ENCODE measurements at places on chromosomes 16 and 17.

DNA sequence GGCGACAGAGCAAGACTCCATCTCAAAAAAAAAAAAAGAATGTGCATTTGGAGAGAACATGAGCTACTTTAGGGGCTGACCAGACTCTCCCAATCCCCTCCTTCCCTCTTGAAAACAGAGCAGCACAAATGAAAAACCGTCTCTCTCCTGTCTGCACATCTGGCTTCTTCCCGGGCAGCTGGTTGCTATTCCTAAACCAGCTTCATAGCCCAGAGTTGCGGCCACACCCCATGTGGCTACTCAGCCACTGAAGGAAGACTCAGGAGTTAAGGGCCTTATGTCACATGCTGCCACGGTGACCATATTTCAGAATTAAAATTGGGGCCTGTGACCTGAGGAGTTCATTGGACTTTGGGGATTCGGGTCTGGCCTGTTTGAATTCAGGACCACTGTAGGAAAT, 48.3 kb downstream of the KATNIP start:
- no peak for DNase-seq

DNA sequence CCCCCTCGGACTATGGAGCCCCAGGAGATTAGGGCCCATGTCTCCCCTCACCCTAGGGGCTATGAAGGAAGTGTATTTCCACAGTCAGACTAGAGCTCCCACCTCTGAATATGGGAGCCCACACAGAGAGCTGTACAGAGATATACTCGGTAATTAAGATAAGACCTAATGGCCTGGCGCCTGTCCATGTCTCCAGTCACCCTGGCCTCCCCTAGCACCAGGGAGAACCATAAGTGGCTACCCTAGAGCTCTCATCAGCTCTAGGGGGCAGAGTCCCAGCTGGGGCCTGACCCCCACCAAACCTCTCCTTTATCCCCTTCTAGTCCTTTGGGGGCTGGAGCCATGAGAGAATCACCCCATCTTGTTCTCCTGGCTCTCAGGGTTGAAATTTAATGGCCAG, 2.4 kb downstream of the TMEM101 start:
- no peak for DNase-seq

DNA sequence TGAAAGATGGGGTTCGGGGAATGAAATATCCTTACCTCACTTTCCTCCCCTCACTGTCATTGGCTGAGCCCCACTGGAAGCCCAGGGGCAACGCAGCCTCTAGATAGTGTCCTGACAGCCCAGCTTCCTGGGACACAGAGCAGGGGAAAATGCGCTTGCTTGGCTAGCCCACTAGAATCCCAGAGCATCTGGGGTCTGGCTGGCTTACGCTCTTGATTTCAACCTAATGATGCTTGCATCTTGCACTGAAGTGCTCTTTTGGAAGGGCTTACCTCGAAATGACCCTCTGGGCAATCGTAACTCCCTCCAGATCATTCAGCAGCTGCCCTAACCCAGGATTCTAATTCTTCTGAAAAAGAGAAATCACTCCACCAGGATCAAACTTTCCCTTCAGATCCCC, 147.6 kb downstream of the SOX9 start:
- DNase-seq = no peak

GRCh38 chr17:70259400-70259799, 90.1 kb downstream of the KCNJ2 start:
- DNase-seq = no peak

GRCh38 chr16:82282662-82283061, 112.6 kb upstream of the MPHOSPH6 start:
- DNase-seq = no peak

DNA sequence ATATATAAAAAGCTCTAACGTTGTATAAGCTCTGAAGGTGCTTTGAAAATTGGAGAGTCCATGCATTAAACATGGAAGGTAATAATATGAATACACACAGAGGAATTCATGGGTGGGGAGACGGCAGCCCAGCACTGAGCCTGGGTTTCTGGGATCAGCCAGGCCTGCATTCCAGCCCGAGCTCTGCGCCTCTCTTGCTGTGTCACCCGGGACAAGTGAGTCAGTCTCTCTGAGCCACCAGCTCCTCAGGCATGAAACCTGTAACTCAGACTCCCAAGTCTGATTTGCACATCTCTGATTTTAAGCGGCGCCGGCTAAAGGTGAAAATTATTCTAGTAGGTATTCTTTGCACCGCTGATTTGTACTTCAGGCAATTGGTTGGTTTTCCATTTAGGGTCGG, 238.8 kb downstream of the MRTFB start:
- DNase-seq = no peak

GRCh38 chr16:17512636-17513220, 42.0 kb upstream of the XYLT1 start:
- DNase-seq = no peak

DNA sequence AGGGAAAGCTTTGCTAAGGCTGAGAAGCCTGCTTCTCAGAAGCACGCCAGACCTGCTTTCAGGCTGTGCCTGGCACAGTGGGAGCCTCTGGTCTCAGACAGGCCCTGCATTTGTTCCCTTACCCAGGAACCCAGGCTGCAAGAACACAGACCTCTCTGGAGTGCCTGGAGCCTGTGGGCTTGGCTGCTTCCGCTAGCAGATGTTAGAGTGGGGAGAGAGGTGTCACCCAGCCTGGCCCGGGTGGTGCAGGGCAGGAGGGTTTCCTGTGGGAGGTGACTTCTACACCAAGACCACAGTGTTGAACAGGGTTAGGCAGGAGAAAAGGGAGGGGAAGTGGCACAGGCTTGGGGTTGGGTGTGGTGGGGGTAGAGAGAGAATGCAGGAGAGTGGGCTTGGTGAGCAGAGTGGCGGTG, 35.8 kb upstream of the ADGRG1 start:
- no peak for DNase-seq

GRCh38 chr17:54282886-54283285, 460.2 kb downstream of the KIF2B start:
- DNase-seq = no peak

GRCh38 chr17:33290253-33290652, 2.8 kb downstream of the ASIC2 start:
- DNase-seq = no peak

DNA sequence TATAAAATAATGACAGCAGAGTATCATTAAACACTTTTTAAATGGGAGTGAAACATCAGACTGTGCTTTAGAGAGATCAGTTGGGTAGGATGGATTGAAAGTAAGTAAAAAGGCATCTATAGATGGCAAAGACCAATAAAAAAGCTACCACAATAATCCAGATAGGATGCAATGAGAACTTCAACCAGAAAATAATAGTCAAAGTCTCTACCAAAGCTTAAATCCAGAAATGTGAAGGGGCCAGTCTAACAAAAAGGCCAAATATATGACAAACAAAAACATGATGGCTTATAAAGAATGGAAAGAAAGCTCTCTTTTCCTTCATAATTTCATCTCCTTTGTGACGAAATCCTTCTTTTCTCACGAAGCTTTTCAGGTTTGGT, 12.3 kb downstream of the KANSL1 start:
- no peak for DNase-seq

- DNase-seq = no peak
These were observed 498.5 kb downstream of the WWOX start for GRCh38 chr16:78597809-78598570.

DNA sequence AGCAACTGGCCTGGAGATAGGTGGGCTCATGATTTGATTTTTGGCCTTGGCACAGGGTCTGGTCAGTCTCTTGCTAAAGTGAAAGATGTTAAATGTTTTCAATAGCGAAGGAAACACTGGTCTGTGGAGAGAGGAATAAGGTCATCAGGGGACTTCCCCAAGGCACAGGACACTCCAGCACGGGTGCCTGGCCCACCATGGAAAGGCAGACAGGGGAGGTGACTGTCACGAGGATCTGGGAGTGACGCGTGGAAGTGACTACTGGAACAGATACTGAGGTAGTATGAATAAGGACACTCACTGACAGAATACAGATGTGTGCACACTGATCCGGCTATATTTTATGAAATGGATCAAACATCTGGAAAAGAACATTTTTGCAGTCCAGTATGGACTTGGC, 16.7 kb upstream of the ICAM2 start:
- DNase-seq = no peak

DNA sequence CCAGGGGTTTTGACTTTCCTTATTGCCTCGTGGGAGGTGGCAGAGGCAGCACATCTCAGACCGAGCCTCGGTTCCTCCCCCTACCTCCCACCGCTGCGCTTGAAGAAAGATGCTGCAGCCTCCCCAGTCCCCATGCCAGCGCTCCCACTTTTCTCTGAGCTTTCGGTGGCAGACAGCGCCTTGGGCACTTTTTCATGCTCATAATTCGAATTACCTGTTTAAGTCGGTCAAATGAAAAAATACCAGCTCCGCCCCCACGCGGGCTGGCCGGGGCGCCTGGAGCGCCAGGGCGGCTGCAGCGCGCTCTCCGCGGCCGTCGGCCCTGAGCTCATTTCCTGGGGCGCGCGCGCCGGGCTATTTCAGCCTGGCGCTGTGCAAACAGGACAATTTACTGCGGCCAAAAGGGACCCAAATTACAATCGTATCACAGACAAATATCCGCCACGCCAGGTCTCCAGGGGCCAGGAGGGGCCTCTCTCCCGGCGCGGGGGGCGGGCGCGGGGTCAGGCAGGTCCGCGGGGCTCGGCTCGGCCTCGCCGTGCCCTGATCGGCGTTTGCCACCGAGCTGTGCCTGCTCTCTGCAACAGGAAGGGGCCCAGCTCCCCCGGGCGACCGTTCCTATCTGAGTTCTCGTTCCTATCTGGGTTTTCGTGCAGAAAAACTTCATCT, 45.0 kb downstream of the SOST start:
- DNase-seq = peak; percentile 37

DNA sequence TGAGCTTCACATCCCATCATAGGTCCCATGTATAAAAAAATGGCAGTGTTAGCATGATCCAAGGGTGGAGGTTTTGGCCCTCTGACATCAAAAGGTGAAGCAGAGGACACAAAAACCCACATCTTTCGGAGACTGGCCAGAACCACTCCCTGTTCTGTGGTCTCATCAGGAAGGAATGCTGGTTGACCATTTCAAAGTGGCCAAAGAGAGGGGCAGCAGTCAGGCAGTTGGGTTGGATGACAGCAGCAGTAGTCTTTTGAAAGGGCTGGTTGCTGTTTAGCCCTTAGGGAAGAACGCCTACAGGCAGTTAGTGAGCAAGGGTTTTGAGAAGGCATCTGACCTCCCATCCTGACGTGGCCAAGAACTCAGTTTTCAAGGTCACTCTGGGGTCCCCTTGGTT, 40.5 kb downstream of the LCMT1 start:
- DNase-seq = no peak

GRCh38 chr17:75521951-75522727, 3.4 kb upstream of the LLGL2 start:
- DNase-seq = no peak

DNA sequence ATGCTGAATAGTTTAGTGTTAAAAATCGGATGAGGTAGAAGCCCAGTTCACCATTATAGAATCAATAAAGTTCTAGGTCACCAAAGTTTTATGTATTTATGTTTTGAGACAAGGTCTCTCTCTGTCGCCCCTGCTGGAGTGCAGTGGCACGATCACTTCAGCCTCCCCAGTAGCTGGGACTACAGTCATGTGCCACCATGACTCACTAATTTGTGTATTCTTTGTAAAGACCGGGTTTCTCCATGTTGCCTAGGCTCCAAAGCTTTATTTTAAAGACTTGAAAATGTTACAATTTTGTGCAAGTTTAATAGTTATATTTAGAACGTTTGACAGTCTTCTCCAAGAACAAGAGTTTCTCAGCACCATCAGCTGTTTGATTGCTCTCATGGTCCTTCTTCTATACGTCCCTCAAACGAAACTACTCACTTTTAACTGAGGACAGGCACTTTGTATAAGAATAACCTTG, 32.1 kb downstream of the NDE1 start:
- DNase-seq = no peak

DNA sequence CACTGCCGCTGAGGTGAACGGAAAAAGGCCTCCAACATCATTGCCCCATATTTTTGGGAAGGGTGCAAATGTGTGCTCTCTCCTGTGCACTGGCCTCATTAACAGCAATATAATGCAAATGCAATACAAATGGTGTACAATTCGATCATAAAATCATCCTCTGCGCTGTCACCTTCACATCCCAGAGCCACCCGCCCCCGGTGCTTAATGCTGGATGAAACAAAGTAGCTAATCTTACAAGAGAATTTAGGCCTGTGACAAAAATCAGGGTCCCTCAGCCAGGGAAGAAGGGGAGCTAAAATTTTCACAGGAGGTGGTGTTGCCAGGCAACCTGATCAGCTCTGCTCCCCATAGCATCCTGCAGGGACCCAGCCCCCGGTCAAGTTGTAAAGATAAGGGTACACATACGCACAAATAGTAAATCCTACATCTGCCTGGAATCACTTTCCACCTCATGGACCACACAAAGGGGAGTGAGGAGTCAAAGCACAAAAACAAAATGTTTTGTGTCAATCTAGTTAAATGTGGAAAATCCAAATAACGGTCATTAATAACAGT, 3.0 kb downstream of the TBC1D16 start:
- DNase-seq = no peak

DNA sequence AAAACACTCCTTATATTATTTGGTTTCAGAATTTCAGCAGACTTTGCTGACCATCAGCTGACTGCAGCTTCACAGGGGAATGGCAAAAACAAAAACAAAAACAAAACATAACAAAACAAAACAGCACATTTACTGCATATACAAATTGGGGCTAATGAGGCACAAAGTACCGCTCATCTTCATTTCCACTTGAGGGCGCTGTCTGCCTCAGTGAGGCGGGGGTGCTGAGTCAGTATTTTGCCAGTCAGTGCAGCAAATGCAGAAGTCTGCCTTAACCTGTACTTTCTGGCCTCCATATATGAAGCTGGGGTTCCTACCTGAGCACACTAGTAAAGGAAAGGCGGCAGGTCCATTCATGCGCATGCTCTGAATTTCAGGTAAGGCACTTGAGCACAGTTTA, 13.5 kb upstream of the DYNLRB2 start:
- DNase-seq = no peak

DNA sequence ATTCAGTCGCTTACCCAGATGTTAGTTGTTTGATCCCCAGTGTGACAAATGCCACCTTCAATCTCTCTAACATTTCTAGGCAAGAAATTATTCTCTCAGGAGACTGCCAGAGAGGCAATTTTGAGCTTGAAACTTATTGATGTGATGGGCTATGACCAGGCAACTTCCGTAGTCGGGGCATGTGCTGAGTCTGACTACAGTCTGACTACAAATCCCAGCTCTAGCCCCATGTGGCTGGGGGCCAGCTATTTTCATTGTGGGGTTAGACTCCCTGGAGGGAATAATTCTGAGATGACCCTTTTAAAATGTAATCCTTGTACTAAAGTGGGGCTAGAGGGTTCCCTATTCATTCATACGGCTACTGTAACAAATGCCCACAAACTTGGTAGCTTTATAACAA, 65.9 kb downstream of the RBFOX1 start:
- DNase-seq = no peak
